Activated CD4-positive, alpha-beta T cell treated with anti-CD3 and anti-CD28 coated beads, Interleukin-2, amount 50 U/mL, for 48 hours (primary cell): ENCODE measurements at places on chromosomes 4 and X.

- DNase-seq = no peak
Measured at GRCh38 chr4:31647786-31648185, 927.6 kb downstream of the PCDH7 start.

DNA sequence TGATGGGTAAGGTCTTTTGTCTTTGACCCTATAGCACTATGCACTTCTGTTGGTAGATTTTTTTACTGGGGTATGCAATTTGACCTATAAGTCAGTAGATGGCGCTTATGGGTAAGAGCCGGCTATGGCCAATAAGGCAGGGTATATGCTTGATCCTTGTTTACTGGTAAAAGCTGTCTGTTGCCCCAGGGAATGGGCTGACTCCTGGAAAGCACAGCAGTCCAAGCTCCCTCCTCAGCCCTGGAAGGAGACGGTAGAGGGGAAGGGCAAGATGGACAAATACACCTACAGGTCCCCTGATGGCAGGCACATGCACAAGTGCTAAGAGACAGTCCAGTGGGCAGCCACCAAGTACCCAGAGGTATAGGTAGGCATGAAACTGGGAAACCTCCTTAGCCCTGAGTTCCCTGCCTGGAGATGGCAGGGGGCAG is 63.7 kb downstream of the ADAMTS3 start:
- DNase-seq = no peak

DNA sequence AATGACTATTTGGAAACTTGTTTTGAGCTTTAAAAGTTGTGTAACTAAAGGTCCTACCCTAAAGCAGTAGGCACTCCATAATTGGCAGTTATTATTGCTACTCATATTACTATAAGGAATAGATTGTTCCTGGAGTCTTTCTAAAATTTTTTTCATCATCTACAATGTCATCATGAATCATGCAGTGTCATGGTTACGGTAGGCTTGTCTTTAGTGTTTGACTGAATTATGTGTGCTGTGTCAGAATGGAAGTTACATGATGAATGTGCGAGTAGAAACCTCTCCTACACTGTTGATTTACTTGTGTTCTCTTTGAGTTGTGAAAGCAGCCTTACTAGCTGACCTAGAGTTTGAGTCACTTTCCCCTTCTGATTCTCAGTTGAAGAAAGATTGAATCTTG is 1099.9 kb downstream of the RAPGEF2 start:
- no peak for DNase-seq

DNA sequence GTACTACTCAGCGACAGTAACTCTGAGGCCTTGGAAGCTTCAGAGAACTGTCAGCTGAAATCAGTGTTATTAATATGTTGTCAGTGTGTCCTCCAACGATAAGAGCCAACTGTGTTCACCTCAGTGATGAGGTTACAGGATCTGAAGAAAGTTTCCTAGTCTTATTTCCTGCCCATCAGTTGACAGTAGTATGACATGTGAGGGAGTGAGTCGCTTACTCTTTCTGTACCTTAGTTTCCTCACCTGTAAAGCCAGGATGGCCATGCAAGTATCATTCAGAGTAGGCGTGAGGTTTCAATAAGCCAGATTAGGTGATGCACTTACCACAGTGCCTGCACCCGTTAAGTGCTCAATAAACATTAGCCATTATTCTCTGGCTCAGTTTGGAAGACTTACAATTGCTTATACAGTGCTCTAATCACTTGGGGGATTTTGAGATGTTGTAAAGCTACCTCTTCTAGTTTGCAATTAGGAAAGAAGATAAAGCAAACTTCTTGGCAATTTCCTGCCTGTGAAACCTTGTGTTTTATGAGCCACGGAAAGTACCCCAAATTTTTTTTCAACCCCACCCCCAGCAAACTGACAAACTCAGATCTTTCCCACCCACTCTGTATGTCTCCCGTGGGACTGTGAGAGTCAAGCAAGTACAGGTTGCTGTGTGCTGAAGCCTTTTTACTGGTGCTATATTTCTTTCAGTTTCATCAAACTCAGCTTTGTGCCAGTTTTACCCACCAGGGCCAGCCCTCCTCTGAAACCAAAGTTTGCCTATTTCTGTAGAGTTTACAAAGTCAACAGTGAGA is 62.2 kb downstream of the ANXA3 start:
- no peak for DNase-seq

GRCh38 chr4:152079543-152080293 is 318.9 kb upstream of the GATB start:
- peak; percentile 28 for DNase-seq

DNA sequence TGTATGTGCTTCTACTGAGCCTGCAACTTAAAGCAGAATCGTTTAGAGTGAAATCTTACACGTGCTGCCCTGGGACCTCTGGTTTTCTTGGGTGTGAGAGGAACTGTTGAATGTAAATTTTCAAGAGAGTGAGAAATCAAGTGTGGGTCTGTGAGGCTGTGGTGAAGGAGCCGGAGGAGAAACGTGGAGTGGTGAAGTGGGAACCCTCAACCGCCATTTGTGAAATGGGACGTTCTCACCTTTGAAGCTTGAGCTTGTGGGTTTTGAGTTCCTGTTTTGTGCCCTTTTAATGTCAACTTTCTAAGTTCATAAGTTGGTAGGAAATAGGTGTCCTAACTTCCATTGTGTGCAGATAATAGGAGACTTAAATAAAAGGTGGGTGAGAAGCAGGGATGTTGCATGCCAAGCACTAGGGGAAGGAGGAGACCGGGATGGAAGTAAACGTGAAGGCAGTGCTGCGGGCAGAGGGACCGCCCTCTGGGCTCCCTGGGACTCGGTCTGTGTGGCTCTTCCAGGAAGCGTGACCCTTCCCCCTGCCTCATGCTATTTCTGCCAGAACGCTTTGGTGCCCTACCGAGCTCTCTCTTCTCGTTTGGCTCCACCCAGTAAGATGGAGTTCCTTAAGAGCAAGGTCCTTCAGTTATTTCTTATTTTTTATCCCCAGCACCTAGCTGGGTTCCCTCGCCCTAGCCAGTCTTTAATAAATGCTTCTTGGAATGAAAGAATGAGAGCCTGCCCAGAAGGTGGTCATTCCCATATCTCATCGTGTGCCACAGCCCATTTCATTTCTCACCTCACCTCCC is 56.0 kb downstream of the TMEM131L start:
- peak; percentile 74 for DNase-seq

DNA sequence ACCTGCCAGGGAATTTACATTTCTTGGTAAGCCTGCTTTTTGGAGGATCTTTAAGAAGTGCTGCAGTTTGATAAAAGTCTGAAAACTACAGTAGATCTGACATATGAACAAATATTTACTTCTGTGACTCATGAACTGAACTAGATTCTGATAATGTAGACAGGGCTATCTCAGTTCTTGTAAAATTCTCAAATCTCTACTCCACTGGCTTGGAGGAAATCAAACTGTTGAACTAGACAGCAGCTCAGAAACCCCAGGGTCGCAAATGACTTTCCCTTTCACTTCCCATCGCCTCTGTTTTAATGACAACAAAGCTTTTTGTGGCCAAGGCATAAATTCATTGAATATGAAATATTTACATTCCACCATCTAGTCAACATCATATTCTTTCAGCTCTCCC is 15.4 kb upstream of the OCIAD1 start:
- DNase-seq = no peak

DNA sequence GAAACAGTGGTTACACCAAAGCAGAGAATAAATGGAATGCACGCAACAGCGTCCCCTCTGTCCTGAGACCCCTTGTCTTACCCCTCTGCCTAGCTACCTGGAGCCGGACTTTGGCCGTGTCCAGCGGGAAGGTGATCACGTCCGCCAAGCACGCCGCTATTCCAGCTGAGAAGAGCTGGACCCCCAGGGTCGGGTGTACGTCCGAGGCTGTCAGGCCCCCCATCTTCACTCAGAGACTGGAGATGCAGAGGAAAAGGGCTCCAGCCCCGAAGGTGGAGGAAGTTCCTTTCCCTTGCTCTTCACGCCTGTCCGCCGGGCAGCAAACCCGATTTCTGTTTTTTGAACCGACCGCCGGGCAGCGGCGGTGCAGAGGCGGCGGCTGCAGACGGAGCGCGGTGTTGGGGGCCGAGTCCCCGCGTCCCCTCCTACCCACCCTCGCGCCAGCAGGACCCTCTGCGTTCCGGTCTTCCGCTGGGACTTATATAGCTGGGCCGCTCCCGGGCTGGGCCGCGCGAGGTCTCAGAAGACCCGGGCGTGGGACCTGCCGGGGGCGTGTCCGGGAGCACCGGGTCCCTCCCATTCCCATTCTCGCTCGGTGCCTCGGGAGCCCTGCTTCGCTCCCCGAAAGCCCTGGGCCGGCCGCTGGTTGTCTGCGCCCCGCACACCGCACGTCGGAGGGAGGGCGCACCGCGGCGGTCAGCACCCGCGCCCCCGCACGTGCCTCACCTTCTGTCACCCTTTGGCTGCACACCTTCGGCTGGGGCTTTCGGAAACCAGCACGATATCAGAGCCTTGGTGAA is at the start of gene UCP1:
UCP1 (minus strand) TSS at position 455 of the 800 bp plus-strand sequence; CDS start at position 223, 232 bp downstream.
- DNase-seq = no peak

GRCh38 chr4:99215521-99215920 is 3.5 kb downstream of the ADH6 start:
- DNase-seq = no peak

DNA sequence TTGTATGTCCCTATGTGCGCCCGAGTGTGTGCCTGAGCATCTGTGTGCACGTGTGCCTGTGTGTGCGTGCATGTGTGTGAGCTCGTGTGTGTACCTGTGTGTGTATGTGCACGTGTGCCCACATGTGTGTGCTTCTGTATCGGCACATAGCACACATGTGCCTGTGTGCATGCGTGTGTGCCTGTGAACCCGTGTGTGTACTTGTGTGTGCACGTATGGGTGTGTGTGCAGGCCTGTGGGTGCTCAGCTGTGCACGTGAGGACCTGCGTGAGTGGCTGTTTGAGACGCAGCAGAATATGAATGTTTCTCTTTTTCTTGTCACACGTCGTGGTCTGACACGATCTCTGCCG is 4.3 kb downstream of the AKAP17A start:
- no peak for DNase-seq

GRCh38 chrX:153353416-153353815 is 19.5 kb downstream of the ZNF275 start:
- DNase-seq = no peak

GRCh38 chr4:176011529-176011928 is 54.1 kb upstream of the WDR17 start:
- no peak for DNase-seq

DNA sequence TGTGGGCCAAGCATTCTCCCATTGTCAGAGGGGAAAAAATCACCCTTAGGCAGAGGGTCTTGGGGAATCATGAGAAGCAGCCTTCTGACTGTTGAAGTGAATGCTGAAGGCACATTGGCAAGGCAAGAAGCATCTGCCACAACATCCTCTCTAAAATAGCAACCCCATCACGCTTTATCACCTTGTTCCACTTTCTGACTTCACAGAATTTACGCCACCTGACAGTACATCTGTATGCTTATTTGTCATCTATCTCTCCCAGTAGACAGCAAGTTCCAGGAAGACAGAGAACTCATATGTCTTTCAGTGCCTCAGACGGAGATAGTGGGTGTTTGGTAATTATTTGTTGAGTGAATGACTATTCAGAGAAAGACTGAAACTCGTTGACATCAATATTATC is 68.4 kb upstream of the SCML1 start:
- DNase-seq = no peak

DNA sequence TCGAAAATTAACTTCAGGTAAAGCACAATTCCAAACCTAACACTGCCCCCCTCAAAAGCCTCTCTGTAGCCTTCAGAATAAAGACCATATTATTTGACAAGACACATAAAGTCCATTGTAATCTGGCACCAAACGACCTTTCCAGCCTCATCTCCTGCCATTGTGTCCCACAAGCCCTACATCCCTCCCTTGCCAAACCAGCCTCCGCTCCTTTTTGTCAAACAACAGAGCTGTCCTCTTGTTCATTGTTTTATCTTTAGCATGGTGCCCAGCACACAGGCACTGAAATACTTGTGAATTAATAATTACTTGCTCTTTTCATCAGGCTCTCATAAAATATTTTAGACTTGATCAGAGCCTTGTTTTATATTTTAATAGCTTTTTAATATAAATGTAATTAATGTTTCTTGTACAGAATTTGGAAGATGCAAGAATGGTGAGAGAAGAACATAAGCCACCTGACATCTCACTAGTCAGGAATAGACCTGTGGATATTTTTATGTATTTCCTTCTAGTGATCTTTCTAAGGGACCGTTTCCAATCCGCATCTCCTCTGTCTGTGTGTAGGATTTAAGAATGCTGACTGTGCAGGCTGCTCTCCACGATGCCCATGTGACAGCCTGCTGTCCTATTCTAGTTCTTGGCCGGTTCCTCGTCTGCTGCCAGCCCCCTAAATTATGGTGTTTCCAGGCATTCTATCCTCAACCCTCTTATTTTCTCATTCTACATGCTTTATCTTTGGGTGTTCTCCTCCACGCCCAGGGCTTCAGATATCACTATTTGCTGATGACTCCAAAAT is 3.0 kb upstream of the IRF2 start:
- DNase-seq = peak; percentile 24

DNA sequence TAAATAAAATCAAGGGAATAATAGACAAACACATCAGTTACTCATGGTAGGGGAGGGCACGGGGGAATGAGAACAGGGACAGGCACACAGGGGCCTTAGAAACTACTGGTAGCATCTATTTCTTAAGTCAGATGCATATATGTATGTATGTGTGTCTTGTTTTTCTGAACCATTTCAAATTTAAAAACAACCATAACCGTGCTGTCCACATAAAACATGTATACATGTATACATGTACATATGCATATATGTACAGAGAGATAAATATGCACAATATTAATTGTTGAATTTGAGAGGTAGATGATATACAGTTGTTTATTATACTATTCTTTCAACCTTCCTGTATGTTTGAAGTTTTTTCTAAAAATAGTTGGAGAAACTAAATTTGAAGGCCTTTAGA is 7.8 kb upstream of the AWAT1 start:
- no peak for DNase-seq

GRCh38 chr4:145625677-145626622 is 6.8 kb downstream of the MMAA start:
- DNase-seq = no peak

DNA sequence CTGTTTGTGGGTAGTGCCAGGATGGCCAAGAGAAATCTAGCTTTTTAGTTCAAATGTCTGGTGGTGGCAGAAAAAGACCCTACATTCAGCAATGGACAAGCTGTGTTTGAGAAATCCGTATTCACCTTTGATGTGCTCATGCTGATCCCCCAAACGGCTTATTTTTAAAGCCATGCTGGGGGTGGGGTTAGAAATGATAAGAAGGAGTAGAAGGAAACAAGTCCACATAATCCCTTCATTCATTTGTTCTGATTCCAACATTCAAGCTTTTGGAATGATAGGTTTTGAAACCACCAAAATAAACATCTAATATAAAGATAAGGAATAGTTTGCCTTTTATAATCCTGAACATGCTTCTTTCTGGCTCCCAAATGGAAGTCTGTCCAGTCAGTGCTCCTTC is 92.0 kb upstream of the DKK2 start:
- DNase-seq = no peak

GRCh38 chr4:6829086-6829485 is 46.6 kb downstream of the KIAA0232 start:
- no peak for DNase-seq

GRCh38 chr4:52877694-52878093 is 15.6 kb downstream of the RASL11B start:
- no peak for DNase-seq

DNA sequence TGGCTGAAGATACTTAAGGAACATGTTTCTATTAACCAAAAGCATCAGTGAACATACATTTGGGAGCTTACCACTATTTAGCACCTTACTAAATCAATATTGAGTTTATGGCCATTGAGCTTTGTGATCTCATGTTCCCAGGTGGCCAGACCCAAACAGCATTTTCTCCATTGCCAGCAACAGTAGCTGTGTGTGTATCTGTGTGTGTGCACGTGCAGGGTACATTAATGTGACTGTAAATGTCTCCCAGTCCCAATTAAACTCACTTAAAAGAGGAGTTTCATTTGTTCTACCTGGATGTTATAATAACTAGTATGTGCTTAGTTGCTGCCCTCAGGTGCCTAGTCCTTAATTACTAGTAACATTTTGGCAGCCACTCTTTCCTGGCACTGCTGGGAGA is 282.4 kb downstream of the NR3C2 start:
- no peak for DNase-seq
